ENCODE measurements at places on chromosomes 1 and 21.

- DNase-seq, result no peak
These were observed 20.0 kb upstream of the KLHDC8A start for GRCh38 chr1:205376739-205377138.

DNA sequence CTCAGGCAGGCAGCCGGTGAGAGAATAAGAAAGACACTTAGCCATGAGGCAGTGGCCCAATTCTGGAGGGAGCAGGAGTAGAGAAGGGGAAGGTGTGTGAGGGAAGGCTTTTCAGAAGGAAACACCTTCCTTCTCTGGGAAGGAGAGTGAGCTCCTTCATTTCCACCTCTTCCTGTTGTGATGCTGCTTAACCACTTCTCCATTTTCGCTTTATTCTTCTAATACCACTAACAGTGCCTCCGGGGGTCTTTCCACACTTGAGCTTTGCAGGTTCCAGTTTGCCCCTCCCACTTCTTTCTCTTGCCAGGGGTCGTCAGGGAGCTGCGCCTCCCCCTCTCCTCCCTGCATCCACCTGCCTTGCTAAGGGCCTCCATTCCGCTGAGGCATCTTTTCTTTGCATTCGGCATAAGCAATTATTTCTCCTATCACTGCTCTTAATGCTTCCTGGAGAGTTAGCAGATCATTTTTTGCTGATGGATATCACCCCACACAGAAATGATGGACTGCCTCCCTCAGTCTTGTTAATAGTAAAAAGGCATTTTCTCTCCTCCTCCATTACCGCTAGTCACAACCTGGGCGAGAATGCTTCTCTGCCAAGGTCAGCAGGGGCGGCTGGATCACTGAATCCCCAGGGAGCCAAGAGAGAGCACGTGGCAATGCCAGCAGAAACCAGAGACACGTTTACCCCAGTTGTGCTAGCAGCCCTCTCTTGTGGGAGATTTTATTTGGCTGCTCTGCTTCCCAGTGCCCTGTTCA lies 74.8 kb downstream of the ELAVL4 start:
- no peak for DNase-seq

- DNase-seq, result peak; percentile 62
These were observed 58.3 kb downstream of the UBE2T start for GRCh38 chr1:202283379-202283844.

DNA sequence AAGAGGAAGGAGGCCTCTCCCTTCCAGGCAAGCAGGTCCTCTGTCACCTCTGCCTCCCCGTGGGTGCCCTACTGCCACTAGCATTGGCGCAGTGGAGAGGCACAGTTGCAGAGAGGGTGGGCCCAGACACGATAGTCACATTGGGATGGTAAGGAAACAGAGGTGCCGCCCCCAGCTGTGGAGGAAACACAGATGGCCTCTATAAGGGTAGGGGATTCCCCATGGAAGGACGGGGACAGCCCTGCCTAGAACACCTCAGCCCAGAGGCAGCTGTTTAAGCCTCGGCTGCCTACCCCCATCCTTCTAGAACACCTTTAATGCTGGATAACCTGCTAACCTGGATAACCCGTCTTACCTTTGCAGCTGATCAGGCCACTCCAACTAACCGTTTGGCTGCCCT lies 65.7 kb upstream of the CNTN2 start:
- DNase-seq, result peak; percentile 2

DNA sequence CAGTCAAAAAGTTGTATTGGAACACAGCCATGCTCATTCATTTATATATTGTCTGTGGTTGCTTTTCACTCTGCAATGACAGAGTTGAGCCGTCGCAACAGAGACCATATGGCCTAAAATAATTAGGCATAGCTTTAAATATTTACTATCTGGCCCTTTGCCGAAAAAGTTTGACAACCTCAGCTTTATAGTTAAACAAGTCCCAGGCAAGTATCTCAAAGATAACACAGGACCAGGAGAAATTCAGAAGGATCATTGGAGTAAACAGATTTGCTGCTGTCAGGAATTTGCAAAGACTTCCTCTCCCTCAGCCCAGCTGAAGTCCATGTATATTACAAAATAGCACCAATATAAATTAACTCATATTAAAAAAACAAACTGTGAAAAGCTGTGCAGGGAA lies 34.4 kb downstream of the NID1 start:
- DNase-seq, result no peak

DNA sequence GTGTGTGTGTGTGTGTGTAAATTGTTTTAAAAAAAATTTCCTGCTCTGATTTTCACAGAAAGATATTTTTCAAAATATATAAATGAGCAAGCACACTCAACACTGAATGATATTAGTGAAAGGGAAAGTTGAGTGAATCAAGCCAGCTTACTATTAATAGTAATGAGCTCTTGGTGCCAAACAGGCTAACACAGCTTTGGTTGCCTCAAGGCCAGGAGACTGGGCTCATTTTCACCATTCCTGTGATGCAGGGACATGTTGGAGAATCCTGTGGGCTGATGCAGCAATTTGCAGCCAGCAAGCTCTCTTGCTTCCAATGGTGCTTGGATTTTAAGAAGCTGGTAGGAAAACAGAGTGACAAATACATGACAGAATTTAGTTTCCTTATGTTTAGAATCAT lies 30.2 kb downstream of the PLA2G4A start:
- DNase-seq, result no peak

DNA sequence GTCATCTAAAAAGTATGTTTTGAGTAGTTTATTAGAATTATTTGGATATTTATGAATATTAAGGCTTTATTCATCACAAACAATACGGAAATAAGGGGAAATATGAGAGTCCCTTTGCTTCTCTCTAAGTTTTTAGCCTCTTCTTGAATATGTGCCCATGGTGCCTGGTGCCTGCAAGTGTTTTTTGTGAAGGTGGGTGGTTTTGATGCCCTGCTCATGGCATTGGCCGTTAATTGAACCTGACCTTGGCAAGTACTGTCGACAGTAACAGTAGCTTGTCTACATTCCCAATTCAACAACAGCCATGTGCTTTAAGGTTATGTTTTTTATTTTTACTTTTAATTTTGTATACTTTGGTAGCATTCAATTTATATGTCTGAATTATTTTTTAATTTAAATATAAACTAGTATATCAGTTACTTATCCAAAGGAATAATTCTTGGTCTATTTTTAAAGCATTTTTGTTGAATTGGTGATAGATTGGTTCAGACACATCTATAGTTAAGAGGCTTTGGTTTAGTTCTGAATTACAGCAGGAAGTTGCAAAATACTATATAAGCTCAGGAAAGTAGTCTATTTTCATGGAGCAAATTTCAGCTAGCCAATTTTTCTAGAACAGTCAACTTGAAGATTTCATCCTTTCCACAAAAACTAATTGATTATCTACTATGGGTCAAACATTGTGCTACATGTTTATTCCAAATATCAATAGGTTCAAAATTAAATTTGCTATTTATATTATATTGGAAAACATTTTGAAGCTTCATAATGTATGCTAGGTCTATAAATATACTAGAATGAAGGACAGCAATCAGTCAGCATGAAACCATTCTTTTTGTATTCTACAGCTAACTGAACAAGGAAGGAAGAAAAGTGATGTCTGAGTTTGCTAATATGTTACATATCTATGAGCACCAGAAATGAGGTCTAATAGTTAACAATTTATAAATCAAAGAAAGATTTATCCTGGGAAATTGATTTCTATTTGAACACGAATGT lies 184.4 kb downstream of the MRPL39 start:
- no peak for DNase-seq

DNA sequence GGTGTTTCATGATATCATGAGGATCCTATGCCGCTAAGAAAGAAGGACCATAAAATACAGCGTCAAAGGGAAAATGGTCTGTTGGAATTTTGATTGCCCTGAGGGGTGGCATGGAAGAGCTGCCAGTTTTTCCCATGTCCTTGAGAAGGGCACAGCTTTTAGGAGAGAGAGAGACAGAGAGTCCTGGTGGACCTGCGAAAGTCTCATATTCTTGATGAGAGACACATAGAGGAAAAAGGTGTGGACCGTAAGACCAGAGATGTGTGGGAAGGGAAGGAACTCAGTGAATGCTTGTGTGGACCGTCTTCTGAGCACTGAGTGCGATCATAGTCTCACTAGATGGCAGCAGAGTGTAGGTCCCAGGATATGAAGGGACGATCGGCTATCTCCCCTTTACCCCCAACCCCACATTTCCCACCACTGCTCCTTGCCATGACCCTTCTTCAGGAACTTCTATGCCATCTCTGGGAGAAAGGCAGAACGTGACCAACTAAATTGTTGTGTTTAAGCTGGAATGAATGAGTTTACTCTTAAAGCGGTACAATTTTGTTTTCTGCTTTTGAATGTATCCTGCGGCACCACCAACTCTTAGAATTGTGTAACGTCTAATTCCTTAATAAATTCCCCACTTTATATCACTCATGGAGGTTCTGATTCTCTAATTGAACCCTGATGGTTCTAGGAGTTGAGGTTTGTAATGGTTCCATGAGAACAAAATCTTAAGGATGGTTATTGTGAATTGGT lies 117.7 kb downstream of the CTH start:
- peak; percentile 41 for DNase-seq

DNA sequence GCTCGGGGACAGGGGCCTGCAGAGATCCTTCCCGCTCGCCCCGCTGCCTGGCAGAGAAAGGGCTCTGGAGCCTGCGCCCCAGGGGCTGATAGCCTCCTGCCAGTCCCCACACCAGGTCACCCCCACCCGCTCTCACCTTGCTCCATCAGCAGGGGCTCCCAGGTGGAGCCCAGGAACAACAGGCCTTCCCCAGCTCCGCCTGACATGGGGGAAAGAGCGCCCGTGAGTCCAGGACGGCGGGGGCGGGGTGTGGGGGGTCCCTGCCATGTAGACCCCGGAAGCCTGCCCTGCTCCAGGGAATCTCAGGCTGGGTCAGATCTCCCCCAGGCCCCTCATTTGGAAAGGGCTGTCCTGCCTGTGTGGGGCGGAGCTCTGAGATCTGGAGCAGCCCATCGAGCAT lies 166.5 kb downstream of the PRDM16 start:
- no peak for DNase-seq

DNA sequence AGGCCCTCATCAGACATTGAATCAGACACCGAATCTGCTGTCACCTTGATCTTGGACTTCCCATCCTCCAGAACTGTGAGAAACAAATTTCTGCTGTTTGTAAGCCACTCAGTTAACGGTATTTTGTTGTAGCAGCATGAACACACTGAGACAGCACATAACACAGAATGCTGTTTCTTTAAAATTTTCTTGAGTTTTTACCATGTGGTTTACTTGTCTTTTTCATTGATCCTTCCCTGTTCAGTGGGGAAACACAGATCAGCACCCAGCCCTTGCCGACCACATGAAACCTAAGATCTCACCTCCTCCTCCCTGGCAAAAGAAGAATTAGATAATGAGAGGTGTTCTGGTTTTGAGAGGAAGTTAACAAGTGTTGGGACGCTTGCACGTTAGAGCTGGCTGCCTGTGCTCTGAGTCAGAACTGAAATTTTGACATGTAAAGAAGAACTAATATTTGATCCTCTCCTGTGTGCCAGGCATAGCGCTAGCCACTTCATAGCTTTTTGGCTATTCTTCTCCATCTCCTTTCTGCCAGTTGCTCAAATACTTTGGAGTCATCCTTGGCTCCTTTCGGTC lies 179.6 kb downstream of the DHRS3 start:
- DNase-seq, result peak; percentile 23

GRCh38 chr1:225882694-225883615 lies 775 bp upstream of the TMEM63A start:
- DNase-seq, result peak; percentile 48

GRCh38 chr1:165403835-165404482 lies 41.0 kb downstream of the RXRG start:
- DNase-seq, result peak; percentile 53

GRCh38 chr1:147807405-147807804 lies 47.0 kb upstream of the GJA5 start:
- DNase-seq, result peak; percentile 88

GRCh38 chr1:235068158-235069121 lies 60.2 kb downstream of the TOMM20 start:
- peak; percentile 97 for DNase-seq
